ENCODE measurements at places on chromosomes 5 and 9.

DNA sequence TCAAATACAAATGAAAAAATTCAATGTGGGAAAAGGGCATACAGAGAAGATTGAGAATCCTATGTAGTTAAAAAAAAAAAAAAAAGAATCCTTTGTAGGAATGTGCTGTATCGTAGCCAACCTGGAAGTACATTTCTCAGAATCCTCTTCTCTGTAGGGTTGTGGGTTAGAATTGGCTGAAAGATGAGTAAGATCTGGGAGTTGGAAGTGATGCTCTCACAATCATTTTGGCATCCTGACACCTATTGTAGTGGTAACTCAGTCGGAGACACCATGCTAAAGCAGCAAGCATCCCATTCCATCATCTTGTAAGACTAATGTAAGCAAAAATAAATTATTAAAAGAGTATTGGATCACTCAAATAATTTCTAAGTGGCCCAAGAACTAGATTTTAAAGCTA is 30.6 kb downstream of the MRPL22 start:
- no peak for DNase-seq

DNA sequence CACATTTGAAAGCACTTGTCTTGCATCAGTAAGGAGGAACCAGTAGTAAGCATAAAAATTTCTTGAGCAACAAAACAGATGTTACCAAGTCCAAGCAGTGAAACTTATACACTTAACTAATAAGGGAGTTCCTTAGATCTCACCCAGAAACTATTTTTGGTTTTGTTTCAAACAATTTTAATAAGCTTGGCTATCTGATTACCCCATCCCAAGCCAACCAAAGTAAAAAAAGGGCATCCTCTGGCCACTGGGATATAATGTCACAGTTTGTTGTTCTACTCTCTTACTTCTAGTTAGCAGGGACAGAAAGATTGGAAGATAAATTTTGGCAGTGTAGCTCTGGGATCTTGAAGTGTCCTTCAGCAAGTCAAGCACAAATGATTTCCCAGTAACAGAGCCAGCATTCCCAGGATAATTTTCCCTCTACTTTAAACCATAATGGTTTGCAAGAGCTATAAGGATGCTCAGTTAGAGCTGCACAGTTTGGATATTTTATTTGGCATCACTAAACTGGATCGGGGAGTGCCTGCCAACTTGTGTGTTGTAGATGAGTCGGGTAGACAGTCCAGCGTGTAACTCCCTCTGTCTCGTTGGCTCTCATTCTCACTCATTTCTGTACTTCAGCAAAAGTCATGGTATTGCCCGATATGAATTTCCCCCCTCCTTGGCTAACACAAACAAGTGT is 161.9 kb upstream of the HMHB1 start:
- no peak for DNase-seq

GRCh38 chr9:2153630-2154217 is 138.6 kb downstream of the SMARCA2 start:
- no peak for DNase-seq

DNA sequence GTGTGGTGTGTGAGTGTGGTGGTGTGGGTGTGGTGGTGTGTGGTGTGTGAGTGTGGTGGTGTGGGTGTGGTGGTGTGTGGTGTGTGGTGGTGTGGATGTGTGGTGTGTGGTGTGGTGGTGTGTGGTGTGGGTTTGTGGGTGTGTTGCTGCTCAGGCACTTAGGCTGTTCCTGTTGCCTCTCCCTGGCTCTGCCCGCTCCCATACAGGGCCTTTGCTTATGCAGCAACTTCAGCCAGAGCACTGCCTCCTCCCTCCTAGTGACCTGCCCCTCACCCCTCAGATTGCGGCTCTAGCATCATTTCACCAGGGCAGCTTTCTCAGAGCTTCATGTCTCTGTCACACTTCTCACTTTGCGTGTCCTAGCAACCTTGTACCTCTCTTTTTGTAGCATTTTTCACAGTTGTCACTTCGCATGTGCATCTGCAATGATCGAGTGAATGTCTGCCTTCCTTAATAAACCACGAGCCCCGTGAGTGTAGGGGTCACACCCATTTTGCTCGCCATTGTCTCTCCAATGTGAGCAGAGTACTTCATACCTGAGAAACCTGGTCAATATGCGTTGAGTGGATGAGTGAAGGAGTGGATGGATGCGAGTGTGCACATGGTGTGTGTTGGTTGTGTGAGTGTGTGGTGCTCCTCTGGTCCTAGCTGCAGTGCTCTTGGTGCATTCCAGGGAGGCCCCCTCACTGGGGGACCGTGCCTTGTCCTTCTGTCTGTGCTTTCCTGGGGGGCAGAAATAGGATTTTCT is 167.9 kb upstream of the PANK3 start:
- DNase-seq = peak; percentile 9

DNA sequence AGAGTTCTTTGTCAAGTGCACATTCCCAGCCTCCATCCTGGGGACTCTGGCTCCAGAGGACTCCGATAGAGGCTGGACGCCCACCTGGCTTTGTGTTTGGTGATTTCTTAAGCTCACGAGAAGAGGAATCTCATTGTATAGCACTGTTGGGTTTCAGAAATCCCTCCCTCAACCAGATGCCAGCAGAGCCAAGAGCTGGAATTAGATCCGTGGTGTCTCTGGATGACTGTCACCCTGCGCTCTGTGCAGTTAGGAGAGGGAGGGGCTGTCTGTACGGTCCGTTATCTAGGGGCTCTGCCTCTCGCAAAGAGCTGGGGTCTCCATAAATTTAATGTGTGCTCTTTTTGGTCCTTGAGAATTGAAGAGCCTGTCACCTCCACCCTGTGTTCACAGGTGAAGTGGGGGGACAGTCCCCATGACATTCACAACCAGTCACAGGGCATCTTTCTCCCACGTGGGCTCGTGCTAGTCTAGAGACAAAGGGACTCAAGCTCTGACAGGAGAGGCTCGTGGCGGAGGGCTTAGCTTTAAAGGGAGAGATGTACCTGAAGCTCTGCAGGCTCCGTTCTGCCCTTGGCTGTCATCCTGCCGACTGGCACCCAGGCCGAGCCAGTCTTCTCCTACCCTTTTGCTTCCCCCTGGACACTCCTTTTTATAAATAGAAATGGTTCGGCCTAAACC is 41.4 kb downstream of the FAM78A start:
- no peak for DNase-seq

- no peak for DNase-seq
Observed at GRCh38 chr5:66426259-66427138, 169.7 kb upstream of the MAST4 start.

DNA sequence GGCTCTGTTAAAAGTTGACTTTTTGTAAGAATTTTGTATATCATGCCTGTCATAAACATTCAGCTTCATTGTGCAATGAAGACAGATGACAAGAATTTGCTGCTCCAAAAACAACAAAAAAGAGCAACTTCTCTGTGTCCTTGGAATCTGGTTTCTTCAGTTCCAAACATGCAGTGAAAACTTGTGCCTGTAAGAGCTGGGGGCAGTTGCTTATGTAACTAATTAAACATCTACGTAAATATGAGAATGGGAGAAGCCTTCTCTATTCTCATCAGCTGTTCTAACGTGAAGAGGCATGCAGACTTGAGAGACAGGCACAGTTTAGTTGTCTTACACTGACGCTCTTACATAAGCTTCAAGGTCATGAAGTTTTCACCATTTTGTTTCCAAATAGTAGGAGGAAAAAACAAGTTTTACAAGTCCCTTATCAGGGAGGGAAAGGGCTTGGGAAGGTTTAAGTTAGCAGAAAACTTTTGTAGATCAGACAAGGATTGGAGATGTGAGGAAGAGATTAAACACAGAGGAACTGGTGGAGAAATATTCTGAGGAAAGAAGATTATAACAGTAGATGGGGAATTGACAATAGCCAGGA is 170.4 kb downstream of the RFK start:
- DNase-seq = no peak
